ENCODE measurements at places on chromosomes 2 and 18.

DNA sequence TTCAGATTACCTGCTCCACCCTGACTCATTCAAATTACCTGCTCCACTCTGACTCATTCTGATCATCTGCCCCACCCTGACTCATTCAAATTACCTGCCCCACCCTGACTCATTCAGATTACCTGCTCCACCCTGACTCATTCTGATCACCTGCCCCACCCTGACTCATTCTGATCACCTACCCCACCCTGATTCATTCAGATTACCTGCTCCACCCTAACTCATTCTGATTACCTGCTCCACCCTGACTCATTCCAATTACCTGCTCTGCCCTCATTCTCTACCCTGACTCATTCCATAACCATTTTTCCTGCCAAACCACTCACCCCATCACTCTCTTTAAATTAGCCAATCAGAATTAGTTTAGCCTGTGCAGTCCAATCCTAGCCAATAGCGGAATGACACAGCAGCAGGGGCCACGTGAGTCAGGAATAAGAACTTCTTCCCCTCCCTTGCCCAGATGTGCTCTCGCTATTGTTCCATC, 26.2 kb downstream of the CFAP53 start:
- no peak for DNase-seq

GRCh38 chr18:76821875-76822505, 367 bp upstream of the ZNF236 start:
- DNase-seq = peak; percentile 60

DNA sequence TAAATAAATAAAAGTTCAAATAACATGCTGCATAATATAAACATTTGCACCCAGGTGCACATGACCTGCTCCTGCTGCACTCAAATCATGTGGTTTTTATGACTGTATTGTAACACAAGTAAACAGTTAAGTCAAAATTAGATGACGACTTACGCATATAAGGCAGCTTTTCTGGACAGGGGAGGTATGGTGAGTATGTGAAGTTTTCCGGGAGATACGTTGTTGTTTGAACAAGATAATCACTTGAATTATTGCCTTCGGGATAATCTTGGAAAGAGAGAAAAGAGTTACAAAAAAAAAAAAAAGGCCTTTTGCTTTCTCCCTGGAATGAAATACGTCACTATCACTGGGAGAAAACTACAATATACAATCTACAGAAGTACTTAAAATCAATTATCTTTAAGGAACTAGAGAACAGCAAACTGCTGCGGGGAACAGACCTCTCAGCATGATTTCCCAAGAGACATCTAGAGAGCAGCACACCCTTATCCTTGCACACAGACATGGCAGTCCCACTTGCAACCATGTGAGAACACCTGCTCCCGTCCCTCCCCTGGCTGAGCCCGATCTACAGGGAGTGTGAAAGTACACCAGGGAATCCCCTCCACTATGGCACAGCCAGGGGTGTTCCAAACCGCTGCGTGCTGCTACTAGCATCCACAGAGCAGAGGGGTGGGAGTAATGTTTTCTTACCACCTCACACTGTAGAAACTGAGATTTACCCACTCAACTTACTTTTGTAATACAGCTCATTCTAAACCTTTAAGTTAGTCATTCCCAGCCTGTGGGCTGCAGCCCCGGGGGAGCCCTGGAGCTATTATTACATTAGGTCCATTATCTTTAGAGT, 26.3 kb downstream of the B4GALT6 start:
- DNase-seq = no peak

- no peak for DNase-seq
Measured at GRCh38 chr2:219551441-219552381, 7.9 kb downstream of the TMEM198 start.

- no peak for DNase-seq
Measured at GRCh38 chr2:108460345-108461037, 11.5 kb downstream of the GCC2 start.

GRCh38 chr2:54271843-54272627, 16.0 kb upstream of the TSPYL6 start:
- no peak for DNase-seq

GRCh38 chr2:25286723-25287483, 54.8 kb downstream of the DNMT3A start:
- DNase-seq = no peak

All from CD4-positive, alpha-beta T cell treated with Interleukin-15 for 4 hours (primary cell).